ENCODE measurements at places on chromosomes 6 and 20. TPM values are rescaled to one million over a fixed set of nuclear protein-coding genes. Genes with fewer than 3 reads are reported as not detected.

DNA sequence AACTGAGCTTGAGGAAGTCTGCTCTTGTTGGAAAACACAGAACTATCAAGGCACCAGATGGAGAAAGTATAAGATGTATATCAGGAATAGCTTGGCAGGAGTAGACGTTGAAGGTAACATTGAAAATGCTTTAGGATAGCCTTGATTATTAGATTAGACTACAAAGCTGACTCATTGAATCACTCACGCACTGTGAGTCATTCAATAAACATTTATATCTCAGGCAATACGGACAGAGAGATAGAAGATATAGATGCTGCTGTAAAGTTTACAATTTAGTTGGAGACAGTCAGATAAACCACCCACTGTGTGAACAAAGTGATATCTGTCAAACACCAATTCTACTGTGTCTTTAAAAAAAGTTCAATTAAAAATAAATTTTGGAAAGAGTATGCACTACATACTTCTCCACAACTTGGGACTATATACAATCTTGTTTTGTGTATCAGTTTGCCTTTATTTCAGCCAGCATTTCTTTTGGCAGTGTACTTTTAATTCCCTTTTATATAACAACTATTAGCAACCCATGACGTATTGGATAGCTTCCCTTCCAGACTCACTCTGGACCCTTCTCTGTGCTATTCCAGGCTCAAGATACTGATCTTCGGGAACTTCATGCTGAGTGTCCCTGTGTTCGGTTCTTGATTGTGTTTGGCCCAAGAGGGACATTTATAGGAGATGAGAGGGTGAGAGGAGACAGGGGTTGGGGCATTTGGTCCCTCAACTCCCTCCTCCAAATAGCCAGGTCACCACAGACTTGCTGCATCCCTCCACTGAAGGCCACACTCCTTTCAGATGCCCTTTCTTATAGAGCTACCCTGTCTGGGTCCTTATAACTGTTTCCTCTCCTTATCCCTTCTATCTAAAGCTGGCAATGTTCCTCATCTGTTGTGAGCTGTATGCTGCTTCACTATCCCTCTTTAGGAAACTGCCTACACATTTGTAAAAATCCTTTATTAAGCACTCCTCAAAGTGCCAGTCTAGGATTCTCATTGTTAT is 176.6 kb upstream of the PTPRK start:
- H3K27me3 ChIP-seq: no peaks in the 10 kb centered on the region
- H3K4me3 ChIP-seq: no peak overlapping the region
- no peak for DNase-seq
- no peaks in the 10 kb centered on the region for H3K36me3 ChIP-seq
- peak overlapping the region; percentile 15 for H3K27ac ChIP-seq
- H3K4me1 ChIP-seq: peaks cover 10% of the 10 kb centered on the region

- no peak overlapping the region for H3K27ac ChIP-seq
- H3K4me1 ChIP-seq: peaks cover 22% of the 10 kb centered on the region
- H3K4me3 ChIP-seq: no peak overlapping the region
- DNase-seq: no peak
- H3K27me3 ChIP-seq: peaks cover 38% of the 10 kb centered on the region
Observed at GRCh38 chr6:149961728-149962425, 1.9 kb upstream of the ULBP1 start.

DNA sequence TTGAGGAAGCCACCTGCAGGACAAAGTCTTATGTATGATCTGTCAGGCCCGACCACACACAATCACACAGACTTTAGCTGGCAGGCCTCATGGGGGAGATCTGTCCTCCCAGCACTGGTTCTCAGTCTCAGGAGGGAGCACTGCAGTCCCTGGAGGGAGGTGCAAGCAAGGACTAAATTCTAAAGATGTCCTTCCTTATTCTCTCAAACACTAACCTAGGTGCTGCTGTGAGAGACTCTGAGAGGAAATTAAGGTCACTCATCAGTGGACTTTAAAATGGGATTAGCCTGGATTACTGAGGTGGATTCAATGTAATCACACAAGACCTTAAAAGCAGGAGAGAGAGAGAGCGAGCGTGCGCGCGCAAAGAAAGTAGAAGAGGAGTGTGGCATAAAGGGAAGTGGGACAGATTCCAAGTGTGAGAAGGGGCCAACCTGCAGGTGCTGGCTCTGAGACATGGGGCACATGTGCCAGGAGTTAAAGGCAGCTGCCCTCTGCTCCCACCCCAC is 14.3 kb downstream of the GLO1 start:
- H3K4me3 ChIP-seq: no peak overlapping the region
- no peak for DNase-seq
- H3K27ac ChIP-seq: no peak overlapping the region
- no peaks in the 10 kb centered on the region for H3K4me1 ChIP-seq

- H3K4me3 ChIP-seq: no peak overlapping the region
- H3K27ac ChIP-seq: no peak overlapping the region
- DNase-seq: no peak
Observed at GRCh38 chr6:7148100-7148822, 40.5 kb downstream of the RREB1 start.

DNA sequence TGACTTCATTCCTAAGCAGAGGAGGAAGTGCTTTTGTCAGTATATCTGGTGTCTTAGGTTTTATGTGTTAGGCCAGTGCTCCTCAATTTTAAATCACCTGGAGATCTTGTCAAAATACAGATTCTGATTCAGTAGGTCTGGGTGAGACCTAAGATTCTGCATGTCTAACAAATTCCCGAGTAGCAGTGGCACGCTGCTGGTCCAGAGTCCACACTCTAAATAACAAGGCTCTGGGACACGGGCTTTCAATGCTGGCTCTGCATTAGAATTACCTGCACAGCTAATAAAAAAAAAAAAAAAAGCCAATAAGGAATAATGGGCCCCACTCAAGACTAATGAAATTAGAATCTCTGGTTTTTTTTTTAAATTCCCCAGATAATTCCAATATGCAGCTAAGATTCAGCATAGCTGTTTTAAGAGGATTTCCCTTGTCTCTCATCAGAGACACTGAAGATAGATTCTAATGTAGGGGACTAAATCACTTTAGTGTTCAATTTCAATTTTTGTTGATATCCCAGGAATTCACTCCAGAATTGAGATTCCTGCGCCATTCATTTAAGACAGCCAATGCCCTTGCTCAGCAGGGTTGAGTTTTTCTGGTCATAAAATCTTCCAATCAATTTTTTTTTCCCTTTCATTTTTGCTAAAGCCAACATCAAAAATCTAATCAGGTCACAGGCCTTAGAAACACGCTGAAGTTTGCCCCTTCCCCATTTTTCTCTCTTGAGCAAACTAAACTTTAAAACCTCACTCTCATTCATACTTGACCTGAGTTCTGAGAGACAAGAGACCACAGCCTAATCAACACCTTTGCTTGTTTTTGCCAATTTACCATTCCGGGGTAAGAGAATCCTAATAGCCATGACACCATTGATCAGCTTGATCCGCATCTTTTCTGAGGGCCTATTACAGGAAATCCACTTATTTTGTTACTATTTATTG is 2.4 kb downstream of the TDP2 start:
- no peak for DNase-seq
- no peaks in the 10 kb centered on the region for H3K27me3 ChIP-seq
- peaks cover 13% of the 10 kb centered on the region for H3K4me1 ChIP-seq
- H3K4me3 ChIP-seq: no peak overlapping the region

- no peaks in the 10 kb centered on the region for H3K4me1 ChIP-seq
- H3K27ac ChIP-seq: no peak overlapping the region
- H3K27me3 ChIP-seq: no peaks in the 10 kb centered on the region
- H3K4me3 ChIP-seq: no peak overlapping the region
Observed at GRCh38 chr6:147341486-147341885, 137.3 kb downstream of the STXBP5 start.

DNA sequence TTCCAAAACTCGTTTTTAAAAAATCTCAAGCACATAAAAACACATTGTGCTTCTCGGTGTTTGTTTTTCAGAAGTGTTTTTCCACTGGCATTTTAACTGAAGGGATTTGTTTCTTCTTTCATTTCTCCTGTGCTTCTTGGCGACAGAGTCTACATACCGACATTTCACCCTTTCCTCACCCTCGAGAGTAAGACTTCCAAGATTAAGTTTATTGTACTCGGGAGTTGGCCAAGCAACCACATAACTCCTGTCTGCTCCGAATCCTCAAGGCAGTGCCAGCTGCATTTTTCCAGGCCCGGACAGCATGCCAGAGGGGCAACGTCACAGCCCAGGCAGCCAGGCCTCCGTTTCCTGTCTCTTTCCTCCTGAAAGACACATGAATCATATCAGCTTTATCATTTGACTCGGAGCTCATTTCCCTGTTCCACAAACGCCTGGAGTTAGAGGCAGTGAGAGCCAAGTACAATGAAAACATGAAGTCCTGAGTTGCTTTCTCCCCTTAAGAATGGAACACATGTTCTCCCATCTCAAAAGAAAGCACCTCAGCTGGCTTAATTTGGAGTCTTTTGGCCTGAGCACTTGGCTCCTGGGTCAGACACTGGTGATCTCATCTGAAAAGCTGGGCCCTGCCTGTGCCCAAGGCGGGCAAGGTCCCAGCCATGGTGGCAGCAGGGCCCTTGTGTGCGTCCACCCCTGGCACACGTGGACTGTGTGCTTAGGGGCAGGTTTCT is 23.2 kb upstream of the FAM50B start:
- H3K36me3 ChIP-seq: no peaks in the 10 kb centered on the region
- DNase-seq: peak; percentile 96
- peak overlapping the region; percentile 2 for H3K4me3 ChIP-seq
- H3K27me3 ChIP-seq: no peaks in the 10 kb centered on the region
- peaks cover 37% of the 10 kb centered on the region for H3K4me1 ChIP-seq
- peak overlapping the region; percentile 97 for H3K27ac ChIP-seq

GRCh38 chr6:45469663-45470062 is 91.9 kb upstream of the SUPT3H start:
- no peaks in the 10 kb centered on the region for H3K27me3 ChIP-seq
- H3K27ac ChIP-seq: no peak overlapping the region
- DNase-seq: no peak
- no peak overlapping the region for H3K4me3 ChIP-seq
- H3K4me1 ChIP-seq: peaks cover 30% of the 10 kb centered on the region

GRCh38 chr20:4102381-4102780 is 87.0 kb upstream of the RNF24 start:
- H3K4me1 ChIP-seq: peaks cover 5% of the 10 kb centered on the region
- H3K27ac ChIP-seq: no peak overlapping the region
- no peak overlapping the region for H3K4me3 ChIP-seq
- DNase-seq: no peak
- no peaks in the 10 kb centered on the region for H3K36me3 ChIP-seq
- no peaks in the 10 kb centered on the region for H3K27me3 ChIP-seq

GRCh38 chr6:110180228-110181008 is at the start of gene CDC40:
Gene CDC40 (plus strand): TSS chr6:110180427. CDS start chr6:110180445, 18 bp downstream.
- DNase-seq: no peak
- H3K36me3 ChIP-seq: peaks cover 7% of the 10 kb centered on the region
- H3K27ac ChIP-seq: peak within 1 kb of the TSS; percentile 92
- H3K4me1 ChIP-seq: peaks cover 9% of the 10 kb centered on the region
- peak within 1 kb of the TSS; percentile 68 for H3K4me3 ChIP-seq
- no peaks in the 10 kb centered on the region for H3K27me3 ChIP-seq

GRCh38 chr6:15960740-15961634 is 167.9 kb upstream of the MYLIP start:
- H3K4me1 ChIP-seq: peaks cover 10% of the 10 kb centered on the region
- no peak overlapping the region for H3K4me3 ChIP-seq
- no peak overlapping the region for H3K27ac ChIP-seq
- no peak for DNase-seq
- H3K36me3 ChIP-seq: no peaks in the 10 kb centered on the region

DNA sequence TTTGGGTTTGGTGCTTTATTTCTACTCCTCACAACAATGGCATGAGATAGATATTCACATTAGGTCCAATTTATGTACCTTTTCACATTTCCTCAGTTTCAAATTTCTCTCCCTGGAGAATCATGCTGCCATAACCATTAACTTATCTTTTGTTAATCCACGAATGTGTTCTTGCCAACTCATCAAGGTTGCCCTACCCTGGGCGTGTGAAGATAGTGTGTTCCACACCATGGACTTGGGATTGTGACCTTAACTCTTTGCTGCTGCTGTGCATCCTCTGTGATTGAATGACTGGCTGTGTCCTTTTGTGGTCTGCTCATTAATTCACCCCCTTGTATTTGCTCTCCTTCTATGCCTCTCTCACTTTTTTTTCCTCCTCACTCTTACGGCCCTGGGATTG is 34.2 kb upstream of the SNRPB2 start:
- 0 out of 2 replicates have a peak, but pooled peaks cover 2% of the 10 kb centered on the region for H3K27me3 ChIP-seq
- DNase-seq: no peak
- H3K4me1 ChIP-seq: no peaks in the 10 kb centered on the region
- H3K4me3 ChIP-seq: no peak overlapping the region

GRCh38 chr6:74166849-74167248 is 470.8 kb downstream of the CD109 start:
- no peaks in the 10 kb centered on the region for H3K36me3 ChIP-seq
- no peaks in the 10 kb centered on the region for H3K4me1 ChIP-seq
- no peak overlapping the region for H3K27ac ChIP-seq
- H3K27me3 ChIP-seq: no peaks in the 10 kb centered on the region

DNA sequence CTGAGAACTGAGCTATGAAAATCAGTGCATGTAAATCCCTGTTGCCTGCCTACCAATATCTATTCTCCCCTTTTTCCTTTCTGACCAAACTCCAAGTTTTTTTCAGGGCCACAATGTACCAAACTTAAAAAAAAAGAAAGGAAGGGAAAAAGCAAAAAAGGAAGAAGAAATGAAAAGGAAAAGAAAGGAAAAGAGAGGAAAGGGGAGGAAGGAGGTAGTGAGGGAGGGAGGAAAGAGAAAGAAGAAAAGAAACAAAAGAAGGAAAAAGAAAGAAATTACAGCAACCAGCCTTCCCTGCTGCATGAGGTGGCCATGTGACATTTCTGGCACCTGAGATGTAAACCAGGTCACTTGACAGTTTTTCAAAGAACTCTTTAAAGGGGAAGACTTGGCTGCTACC is 4.4 kb downstream of the CNKSR3 start:
- H3K27me3 ChIP-seq: no peaks in the 10 kb centered on the region
- H3K4me3 ChIP-seq: no peak overlapping the region
- H3K4me1 ChIP-seq: peaks cover 11% of the 10 kb centered on the region

GRCh38 chr6:6284221-6284966 is 36.1 kb downstream of the F13A1 start:
- no peak overlapping the region for H3K27ac ChIP-seq
- H3K4me3 ChIP-seq: no peak overlapping the region
- no peak for DNase-seq
- H3K36me3 ChIP-seq: no peaks in the 10 kb centered on the region
- no peaks in the 10 kb centered on the region for H3K4me1 ChIP-seq

DNA sequence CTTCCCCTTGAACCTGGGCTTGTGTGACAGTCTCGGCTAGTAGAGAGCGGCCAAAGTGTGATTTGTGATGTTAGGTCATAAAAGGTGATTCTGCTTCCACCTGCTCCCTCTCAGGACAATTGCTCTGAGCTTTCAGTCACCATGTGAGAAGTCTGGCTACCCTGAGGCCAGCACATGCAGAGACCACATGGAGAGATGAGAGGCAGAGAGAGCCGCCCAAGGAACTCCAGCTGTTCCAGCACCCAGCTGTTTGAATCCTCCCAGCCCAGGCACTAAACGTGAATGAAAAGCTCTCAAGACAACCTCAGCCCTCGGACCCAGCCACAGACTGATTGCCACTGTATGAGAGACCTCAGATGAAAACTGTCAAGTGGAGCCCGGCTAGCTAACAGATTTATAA is 143.4 kb upstream of the EEF1E1 start:
- H3K27me3 ChIP-seq: peaks cover 2% of the 10 kb centered on the region
- no peaks in the 10 kb centered on the region for H3K36me3 ChIP-seq
- H3K27ac ChIP-seq: no peak overlapping the region
- DNase-seq: no peak

GRM1 gene
- total RNA-seq: not detected

RAET1L gene
- total RNA-seq: not detected

SEL1L2 gene
- total RNA-seq: not detected

TRDN gene
- not detected for total RNA-seq

EIF2S2 gene
- 141 TPM for total RNA-seq

ARMH2 gene
- not detected for total RNA-seq

CTAGE9 gene
- not detected for total RNA-seq

TRIM40 gene
- total RNA-seq: not detected

HLA-DQA2 gene
- total RNA-seq: not detected
